ENCODE measurements at places on chromosomes 12 and 14. TPM values are rescaled to one million over a fixed set of nuclear protein-coding genes. Genes with fewer than 3 reads are reported as not detected.

DNA sequence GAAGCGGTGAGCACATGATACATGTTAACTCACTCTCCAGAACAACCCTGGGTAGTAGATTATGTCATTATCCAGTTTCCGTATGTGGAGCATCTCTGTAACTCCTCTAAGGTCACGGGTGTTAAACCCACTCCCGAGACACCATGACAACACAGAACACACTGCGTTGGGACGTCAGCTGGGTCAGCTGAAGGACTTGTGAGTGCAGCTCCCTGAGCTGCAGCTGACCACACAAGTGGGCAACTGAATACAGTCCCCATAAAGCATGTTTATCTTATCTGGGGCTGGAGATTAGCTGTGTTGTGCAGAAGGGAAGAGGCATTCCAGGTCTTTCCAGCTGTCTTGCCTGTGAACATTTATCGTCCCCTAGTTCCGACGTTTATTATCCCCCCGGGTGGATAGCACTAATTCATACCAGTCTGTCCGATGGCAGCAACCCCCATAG lies 211.5 kb downstream of the CHST11 start:
- DNase-seq: no peak

DNA sequence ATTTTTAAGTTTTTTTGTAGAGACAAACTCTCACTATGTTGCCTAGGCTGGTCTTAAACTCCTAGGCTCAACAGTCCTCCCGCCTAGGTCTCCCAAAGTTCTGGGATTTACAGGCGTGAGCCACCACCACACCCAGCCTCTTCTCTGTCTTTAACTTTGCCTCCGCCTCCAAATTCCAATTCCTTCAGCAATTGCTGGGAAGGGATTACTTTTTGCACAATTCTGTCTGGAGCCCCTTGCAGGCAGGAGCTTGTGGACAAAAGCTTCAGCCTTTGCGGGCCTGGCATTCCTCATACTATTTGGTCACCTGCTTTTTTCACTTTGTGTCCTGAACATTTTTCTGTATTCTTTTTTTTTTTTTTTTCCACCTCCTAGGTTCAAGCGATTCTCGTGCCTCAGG lies 26.0 kb downstream of the SH2B3 start:
- DNase-seq: no peak

GRCh38 chr12:125065021-125065918 lies at the start of gene AACS:
Gene AACS (plus strand): TSS chr12:125065435. CDS start chr12:125065585, 150 bp downstream.
- peak; percentile 88 for DNase-seq

- DNase-seq: no peak
Observed at GRCh38 chr14:31000629-31001338, 24.7 kb upstream of the AP4S1 start.

DNA sequence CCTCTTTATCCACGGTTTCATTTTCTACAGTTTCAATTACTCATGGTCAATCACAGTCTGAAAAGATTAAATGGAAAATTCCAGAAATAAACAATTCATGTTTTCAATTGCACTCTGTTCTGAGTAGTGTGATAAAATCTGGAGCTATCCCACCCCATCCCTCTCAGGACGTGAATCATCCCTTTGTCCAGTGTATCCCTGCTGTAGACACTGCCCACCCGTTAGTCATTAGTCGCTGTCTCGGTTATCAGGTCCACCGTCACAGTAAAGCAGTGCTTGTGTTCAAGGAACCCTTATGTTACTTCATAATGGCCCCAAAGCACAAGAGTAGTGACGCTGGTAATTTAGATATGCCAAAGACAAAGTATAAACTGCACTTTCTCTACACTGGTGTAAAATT lies 141.0 kb upstream of the LMNTD1 start:
- no peak for DNase-seq

GRCh38 chr14:52602131-52602530 lies 49.5 kb downstream of the GPR137C start:
- no peak for DNase-seq

- no peak for DNase-seq
Observed at GRCh38 chr12:131164096-131164872, 210.6 kb downstream of the ADGRD1 start.

DNA sequence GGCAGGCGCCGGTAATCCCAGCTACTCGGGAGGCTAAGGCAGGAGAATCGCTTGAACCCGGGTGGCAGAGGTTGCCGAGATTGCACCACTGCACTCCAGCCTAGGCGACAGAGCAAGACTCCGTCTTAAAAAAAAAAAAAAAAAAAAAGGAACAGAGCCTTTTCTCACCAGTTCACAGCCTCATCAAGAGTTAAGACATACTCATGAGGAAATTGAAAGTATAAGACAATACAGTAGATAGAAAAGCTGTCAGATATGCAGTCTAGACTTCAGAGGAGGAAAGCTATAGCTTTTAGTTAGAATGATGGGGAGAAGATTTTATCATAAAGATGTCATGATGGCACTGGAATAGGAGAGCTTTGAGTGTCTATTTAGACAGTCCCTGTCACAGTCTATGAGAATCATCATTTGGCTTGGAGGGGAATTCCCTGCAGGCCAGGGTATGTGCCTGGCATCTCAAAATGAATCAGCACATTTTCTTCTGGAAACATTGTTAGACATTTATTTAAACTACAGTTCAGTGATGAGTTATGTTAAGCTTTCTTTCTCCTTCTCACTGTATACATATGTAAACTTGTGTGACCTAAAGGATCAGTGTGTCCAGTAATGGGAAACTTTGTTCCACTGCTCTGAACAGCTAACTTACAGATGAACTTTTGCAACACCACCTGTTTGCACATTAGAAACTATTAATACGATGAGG lies 2.9 kb upstream of the RAB35 start:
- DNase-seq: peak; percentile 69

GRCh38 chr14:96095581-96096476 lies 56.7 kb downstream of the C14orf132 start:
- DNase-seq: peak; percentile 44

The CDH24 gene
- 1.0 TPM for total RNA-seq

The OR4E2 gene
- not detected for total RNA-seq
